ENCODE measurements at places on chromosomes 11 and 22.
A peak's percentile ranks its signal among the peaks of the same experiment; 100 is the strongest.

DNA sequence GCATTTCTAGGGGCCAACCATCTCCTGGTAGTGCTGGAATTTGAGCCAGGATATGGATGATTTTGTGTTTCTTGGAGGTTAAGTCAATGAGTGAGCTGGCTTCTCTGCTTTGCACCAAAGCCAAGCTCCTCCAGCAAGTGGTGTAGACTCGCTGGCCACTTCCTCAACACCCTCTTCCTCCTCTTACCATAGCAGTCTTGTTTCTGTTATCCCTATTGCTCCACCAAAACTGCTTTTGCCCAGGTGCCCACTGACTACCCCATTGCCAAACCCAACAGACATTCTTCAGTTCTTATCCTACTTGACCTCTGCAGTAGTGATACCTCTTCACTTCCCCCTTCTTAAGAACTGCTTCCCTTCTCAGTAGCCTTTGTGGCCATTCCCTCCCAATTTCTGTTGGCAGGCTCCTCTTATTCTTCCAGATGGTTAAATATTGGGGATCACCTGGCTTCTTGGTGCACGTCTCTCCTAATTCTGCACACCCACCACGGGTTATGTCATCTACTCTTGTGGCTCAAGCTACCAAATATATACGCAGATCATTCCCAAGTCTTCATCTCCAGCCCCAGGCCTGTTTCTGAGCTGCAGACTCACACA lies 7.0 kb upstream of the PRG2 start:
- DNase-seq, result no peak

GRCh38 chr22:37843741-37844089 lies 419 bp downstream of the ANKRD54 start:
- DNase-seq, result peak; percentile 38

- no peak for DNase-seq
These were observed 581 bp upstream of the FBXO3 start for GRCh38 chr11:33774736-33775466.

DNA sequence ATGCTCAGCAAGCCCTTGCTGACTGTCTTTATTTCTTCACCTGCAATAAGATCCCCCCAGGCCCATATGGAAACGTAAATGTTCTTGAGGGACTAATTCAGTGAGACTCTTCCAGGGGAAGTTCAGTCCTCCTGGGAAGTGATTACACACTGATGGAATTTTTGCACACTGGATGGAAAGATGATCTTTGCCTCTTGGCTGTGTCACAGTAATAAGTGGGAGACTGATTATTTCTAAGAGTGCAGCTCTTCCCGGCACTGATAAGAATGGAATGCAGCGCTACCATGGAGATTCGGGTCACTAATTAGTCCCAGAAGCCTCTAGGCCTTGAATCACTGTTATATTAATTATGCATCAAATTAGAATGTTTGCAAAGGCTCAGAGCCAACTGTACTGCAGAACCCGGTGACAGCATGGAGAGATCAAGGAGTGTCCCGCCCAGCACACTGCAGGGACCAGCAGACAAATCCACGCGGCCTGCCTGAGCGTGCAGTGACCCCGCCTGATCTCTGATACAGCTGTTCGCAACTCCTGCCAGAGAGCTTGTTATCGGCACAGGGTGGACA lies 178.3 kb downstream of the SNX19 start:
- no peak for DNase-seq

GRCh38 chr11:12394601-12395000 lies 17.2 kb downstream of the PARVA start:
- DNase-seq, result no peak

GRCh38 chr11:60766547-60766946 lies 9.9 kb downstream of the MS4A15 start:
- no peak for DNase-seq

GRCh38 chr22:24981656-24982055 lies 29.1 kb downstream of the KIAA1671 start:
- no peak for DNase-seq

GRCh38 chr11:34332524-34332923 lies 25.3 kb downstream of the ABTB2 start:
- no peak for DNase-seq

DNA sequence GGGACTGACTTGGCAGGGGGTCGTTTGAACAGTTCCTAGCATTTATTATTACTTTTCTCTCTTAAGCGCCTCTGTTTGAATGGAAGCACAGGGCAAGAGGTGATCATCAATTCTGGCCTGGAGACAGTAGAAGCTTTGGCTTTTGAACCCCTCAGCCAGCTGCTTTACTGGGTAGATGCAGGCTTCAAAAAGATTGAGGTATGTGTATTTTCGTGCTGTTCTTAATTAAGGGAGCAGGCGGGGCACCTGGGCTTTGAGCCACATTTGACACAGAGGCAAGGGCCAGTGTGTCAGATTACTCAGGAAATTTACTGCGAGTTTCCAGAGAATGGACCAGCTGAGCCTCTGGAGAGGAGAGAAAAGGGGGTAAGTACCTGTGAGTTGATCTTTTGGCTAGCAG lies 102.4 kb upstream of the SORL1-AS1 start:
- DNase-seq, result no peak

- no peak for DNase-seq
These were observed 28.7 kb downstream of the CYTH4 start for GRCh38 chr22:37310815-37311595.

- no peak for DNase-seq
These were observed 48.1 kb downstream of the CYTH4 start for GRCh38 chr22:37330200-37331033.
